ENCODE measurements at places on chromosomes 3 and 15.

GRCh38 chr3:154060238-154061000, 60.8 kb upstream of the ARHGEF26 start:
- no peak for DNase-seq

DNA sequence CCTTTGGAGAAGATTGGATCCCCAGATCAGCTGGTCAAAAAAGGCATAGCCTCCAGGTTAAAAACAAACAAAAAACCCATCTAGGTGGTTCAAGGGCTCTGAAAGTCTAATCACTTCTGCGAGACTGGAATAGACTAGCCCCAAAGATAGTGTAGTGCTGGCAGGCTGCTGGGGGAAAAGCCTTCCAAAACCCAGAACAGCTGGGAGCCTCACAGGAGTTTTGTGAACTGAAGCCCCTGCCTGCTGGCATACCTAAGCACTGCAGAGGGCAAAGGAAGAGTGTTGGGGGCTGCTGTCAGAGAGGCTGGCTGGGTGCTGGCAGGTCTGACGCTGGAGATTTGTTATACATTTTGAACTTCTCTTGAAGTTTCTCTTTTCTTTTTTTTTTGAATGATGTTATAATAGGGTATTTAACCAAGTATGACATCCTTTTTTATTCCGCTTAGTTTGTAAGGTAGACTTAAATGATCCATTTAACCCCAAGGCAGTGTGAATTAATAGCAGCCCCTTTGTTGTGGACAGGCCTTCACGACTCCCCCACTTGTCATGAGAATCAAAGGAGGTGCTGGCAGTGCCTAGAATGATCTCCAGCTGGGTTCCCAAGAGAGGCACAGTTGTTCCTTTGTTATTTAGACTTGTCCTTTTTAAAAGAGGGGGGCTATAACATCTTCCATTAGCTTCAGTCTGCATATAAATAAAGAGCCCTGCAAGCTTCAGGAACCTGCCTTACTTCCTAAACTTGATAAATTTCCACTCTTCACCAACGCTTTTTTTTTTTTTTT, 53.9 kb downstream of the CRTC3 start:
- no peak for DNase-seq

GRCh38 chr3:156483961-156484787, 70.7 kb downstream of the SSR3 start:
- DNase-seq, result peak; percentile 8

DNA sequence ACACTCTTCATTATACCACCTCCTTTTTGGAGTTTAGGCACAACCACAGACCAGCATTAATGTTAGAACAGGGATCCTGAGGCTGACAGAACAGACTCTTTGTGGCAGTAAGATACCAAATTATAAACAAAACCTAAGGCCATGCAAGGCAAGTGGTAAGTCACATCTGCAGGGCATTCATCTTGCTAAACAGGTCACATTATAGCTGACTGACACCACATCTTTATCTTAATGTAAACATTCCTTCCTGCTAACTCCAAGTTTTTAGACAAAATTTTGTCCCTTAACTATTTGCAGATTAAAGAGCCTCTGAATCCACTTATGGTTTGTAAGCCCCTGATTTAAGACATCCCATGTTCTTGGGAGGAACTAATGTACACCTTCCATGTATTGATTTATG, 500.6 kb downstream of the PYDC2 start:
- DNase-seq, result no peak

DNA sequence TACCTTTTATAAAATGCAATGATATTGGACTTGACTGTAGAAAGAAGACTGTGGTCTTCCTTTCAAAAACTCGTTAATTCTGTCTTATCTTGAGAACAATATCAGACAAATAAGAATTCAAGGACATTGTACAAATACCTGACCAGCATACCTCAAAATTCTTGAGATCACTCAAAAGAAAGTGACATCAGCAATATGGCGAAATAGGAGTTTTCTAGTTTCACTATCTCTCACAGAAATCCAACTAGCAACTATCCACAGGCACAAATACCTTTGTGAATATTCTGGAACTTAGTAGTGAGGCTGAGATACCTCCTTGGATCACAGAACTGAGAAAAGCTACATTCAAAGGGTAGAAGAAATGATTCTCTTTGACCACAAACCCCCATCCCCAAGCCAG, 419.7 kb downstream of the ZNF385D start:
- DNase-seq, result no peak

DNA sequence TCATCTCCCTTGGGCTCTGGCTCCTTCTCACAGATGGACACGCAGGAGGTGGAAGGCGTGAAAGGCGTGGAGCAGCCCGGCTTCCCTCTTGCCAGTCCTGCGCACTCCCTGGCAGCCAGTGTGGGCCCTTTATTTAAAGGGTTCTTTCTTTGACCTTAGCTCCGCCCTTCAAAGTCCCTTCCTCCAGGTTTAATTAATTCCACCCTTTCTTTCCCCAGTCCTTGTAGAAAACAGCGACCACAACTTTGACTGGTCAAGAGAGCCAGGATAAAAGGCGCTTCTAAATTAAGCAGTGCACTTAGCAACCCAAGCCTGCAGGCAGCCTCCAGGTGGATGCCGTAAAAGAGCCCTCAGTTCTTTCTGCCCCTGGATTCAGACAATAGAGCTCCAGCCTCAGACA, at the start of gene HDC:
Gene HDC, minus strand, starts transcription at position 107 of the 400 bp plus-strand sequence. Its CDS starts 103 bp downstream, at position 4.
- DNase-seq, result no peak

GRCh38 chr3:129259612-129260477, 10.4 kb downstream of the COPG1 start:
- no peak for DNase-seq

DNA sequence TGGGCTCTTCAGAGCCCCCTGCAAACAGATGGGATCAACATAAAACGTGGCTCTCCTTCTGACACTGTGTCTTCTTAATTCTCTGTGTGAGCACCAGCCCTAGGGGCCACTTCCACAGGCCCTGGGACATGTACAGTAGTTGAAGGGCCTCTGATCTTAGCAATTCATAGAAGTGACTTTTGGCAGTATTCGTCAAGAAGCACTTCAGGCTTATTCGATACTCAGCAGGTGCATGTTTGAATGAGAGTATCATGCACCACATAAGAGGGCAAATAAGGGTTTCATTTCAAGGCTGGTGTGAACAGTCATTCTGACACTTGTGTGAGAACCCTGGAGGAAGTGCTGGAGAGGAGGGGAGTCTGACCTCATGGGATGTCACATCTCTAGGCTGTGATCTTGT, 113.9 kb downstream of the GABRG3 start:
- no peak for DNase-seq

DNA sequence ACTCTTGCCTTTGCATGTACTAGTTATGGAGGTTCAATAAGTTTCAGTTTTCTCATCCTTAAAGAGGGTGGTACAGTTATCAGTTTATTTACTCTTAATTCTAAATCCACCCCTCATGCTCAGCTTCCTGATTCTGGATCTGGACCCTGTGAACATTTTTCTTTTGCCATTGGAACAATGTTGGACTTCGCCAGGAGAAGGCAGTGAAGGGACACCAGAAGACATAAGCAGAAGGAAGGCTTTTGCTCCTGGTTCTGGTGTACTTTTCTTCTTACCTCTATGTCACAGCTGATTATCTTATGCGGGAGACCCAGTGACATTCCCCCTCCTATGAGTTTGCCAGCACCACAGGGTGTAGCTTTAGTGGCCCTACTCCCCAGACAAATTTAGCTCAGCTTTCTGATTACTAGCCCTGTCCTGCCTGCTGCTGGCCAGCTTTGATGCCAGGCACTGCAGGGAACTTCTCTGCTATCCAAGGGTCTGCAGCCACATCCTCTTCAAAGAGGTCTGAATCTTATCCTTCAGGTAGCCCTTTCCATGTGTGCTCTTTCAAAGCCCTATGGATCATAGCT, 466.3 kb upstream of the EPHA3 start:
- DNase-seq, result no peak

- no peak for DNase-seq
Measured at GRCh38 chr15:58221591-58222241, 83.5 kb downstream of the AQP9 start.

DNA sequence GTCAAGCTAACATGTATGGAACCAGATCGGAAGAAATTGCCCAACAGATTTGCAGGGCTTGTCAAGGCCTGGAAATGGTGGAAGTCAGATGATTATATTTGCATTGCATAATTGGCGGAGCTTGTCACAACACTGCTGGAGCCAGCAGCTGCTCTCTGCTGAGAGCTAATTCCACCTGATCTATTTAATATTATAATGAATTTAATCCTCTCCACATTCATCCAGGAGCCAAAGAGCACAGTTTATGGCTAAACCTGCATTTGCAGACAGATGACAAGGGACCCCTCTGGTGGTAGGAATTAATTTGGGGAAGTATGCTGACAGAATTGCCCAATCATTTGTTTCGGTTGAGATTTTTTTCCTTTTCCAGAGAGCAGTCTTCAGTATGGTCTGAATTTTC, 730.2 kb downstream of the TUSC7 start:
- no peak for DNase-seq

DNA sequence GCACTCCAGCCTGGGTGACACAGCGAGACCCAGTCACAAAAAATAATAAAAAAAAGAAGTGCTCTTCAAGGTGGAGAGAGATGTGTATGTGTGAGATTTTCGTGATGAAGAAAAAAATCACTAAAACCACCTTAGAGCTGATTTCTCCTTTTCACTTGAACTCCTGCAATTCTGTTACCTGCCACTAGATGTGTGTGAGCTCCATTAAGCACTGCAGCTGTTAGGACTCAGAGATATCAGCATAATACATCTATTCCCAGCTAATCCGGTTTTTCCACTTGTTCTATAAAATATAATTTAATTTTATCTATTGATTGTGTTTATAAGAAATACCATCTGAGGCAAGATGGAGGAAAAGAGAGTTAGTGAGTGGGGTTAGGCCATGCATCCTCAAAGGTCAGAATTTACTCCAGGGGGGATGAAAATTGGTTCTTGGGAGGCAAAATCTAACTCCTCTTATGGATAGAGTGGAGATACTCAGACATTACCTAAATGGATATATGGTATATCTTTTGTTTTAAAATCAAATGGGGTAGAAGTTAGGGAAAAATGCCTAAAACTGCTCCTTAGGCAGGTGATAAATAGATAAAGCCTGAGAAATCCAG, 152.7 kb downstream of the IL20RB start:
- DNase-seq, result no peak

GRCh38 chr3:33115024-33115768, 1.4 kb downstream of the CRTAP start:
- DNase-seq, result no peak

GRCh38 chr15:76209942-76210341, 101.3 kb downstream of the ETFA start:
- DNase-seq, result no peak

Data from stimulated activated CD4-positive, alpha-beta T cell treated with anti-CD3 and anti-CD28 coated beads, Interleukin-12 subunit alpha, Interleukin-12 subunit beta, amount 100 ng/mL, for 24 hours (primary cell).